Activated T-helper 1 cell treated with Interleukin-2 at 50 U/mL for 16 hours (primary cell): ENCODE measurements at places on chromosomes 12 and 14.

DNA sequence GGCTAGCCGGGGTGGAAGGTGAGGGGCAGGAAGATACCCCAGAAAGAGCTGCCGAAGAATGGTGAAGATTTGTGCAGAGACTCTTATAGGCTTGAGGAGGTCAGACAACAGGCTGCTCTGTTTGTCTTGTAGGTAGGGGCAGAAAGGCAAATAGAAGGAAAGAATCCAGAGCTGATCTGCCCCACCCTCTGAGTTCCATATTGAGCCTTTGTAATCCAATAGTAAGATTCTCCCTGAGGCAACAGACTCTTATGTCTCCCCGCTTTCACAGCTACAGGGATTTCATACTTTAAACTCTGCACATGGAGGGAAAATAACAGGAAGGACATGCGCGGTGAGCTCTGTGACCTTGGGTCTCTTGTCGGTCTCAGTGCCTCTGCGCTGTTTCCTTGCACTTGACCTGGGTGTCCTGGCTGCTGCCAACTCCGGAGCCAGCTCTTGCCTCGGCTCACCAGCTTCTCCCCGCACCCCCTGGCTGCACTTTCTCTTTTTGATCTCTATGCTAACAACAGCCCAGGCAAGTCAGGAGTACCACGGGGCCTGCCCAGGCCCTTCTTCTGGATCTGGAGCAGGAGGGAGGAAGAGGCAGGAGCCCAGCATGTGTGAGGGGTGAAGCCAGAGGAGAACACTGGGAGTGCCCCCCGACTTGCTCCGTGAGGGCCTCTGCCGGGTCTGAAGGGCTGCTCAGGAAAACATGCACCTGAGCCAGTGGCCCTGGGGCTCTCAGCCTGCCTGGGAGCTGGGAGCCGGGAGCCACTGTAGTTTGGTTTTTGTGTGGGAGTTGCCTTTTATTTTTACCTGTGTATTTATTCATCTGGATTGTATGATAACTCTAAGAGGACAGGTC is 75.8 kb downstream of the PPP1R36 start:
- no peak for DNase-seq

- DNase-seq, result no peak
Measured at GRCh38 chr12:66050610-66051009, 79.9 kb downstream of the LLPH start.

GRCh38 chr14:59207506-59207933 is 19.1 kb downstream of the DAAM1 start:
- DNase-seq, result no peak

DNA sequence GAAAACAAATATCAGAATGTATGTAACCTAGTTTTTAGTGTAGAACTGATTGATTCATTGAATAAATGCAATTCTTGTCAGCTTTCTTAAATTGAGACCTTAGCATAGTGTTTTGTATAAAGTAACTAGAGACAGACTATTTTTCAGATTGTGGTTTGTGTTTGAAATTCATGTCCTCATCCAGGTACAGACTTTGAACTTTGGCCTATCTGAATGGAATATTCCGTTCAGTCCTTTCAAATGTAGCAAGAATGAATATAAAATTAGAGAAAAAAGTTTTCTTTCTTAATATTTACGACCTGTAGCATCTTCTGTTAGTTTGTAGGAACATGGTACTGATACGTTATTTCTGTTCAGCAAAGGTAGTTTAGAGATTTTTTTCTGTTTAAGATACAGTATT is 378.4 kb upstream of the RGS6 start:
- no peak for DNase-seq

- no peak for DNase-seq
Measured at GRCh38 chr14:101090976-101091375, 187.5 kb upstream of the RTL1 start.
